Activated T-cell treated with anti-CD3 and anti-CD28 coated beads, Interleukin-2, amount 50 U/mL, for 4 hours (primary cell): ENCODE measurements at places on chromosomes 5 and 9. TPM values are rescaled to one million over a fixed set of nuclear protein-coding genes. Genes with fewer than 3 reads are reported as not detected.
A peak's percentile ranks its signal among the peaks of the same experiment; 100 is the strongest.

GRCh38 chr5:158514986-158515359 lies 584.7 kb downstream of the EBF1 start:
- no peak for DNase-seq

GRCh38 chr5:33205727-33206410 lies 234.9 kb upstream of the TARS1 start:
- no peak for DNase-seq

Gene NCS1
- total RNA-seq, result 24.1 TPM

DNA sequence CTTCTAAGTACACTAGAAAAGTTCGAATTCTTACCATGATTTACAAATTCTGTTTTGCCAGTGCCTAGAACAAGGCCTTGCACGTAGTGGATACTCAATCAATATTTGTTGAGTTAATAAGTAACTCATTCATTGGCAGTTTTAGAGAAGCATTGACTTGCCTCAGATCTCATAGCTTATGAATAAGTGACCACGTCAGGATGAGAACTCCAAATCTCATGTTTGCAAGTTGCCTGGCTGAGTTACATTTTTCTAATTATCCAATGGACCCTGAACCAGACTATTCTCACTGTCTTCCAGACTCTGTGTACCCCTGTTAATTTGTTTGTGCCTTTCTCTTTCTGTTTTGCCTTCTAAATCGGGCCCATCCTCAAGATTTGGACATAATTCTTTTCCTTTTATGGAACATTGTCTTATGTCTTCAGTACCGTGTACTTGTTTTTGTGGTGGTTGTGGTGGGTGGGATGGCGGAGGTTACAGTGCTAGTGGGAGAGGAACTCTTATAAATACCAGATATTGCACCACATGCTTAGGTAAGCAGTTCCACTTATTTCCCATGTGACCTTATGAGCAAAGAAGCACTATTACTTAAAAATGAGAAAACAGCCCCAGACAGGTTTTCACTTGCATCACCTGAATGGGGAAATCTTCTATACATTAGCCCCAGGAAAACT lies 96.3 kb downstream of the UNC13B start:
- DNase-seq, result no peak

GRCh38 chr5:151758141-151758429 lies 346 bp downstream of the ATOX1 start:
- no peak for DNase-seq

DNA sequence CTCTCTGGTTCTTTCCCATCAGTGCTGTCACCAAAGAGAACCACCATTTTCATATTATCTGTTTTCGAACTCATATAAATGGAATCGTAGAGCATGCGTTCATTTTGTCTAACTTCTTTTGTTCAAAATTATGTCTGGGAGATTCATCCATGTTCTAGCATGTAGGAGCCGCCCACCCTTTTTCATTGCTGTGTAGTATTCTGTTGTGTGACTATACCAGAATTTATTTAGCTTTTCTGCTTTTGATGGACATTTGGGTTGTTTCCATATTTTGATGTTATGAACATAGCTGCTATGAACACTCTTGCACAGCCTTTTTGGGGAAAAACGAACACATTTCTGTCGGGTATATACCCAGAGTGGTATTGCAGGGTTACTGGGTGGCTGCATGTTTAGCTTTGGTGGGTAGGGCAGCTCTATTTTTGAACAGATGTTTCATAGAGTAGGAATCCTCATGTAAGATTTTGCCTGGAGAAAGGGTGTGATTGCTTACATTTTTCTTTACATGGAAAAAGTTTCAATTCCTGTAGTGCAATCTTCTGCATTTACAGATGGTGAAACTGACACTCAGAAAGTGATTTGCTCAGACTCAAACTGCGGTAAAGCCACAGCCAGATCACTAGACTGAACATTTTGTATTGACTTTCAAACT lies 100.2 kb upstream of the IL12B start:
- no peak for DNase-seq

Gene GPR150
- total RNA-seq, result 0.53 TPM

DNA sequence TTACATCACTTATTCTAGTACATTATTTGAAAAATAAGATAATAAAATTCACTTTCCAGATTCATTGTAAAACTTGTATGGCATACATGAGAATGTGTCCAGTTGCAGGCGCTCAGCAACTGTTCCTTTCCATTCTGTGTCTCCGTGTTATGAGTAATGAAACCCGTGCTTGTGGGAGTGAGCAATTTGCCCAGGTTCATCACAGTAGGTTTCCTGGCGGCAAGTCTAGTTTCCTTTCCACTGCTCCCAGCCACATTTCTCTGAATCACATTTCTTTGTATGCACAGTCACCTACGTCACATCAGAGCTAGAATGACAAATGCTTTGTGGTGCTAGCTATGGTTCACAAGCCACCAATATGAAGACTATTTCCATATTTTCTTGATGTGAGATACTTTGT lies 39.9 kb downstream of the MOCS2 start:
- DNase-seq, result peak; percentile 5

DNA sequence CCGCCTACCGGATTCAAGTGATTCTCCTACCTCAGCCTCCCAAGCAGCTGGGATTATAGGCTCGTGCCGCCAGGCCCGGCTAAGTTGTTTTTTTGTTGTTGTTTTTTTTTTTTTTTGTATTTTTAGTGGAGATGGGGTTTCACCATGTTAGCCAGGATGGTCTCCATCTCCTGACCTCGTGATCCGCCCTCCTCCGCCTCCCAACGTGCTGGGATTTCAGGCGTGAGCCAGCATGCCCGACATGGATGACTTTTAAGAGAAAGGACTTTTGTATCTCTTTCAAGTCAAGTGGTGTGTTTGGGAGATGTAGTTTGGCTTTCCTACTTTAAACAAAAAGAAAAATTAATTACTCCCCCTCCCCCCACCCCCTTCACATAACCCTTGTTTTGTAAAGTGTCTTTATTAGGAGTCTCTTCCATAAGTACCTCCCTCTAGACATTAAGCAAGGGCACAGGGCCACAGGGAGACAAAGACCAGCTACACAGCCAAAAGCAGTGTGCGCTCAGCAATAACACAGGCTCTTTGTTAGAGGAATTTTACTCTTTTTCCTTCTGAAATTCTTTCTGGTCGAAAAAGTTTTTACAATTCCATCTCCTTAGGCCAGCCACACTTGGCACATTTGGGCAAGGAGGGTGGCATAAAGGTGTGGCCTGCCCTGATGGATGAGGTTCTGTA lies 31.2 kb downstream of the JAKMIP2 start:
- DNase-seq, result no peak

DNA sequence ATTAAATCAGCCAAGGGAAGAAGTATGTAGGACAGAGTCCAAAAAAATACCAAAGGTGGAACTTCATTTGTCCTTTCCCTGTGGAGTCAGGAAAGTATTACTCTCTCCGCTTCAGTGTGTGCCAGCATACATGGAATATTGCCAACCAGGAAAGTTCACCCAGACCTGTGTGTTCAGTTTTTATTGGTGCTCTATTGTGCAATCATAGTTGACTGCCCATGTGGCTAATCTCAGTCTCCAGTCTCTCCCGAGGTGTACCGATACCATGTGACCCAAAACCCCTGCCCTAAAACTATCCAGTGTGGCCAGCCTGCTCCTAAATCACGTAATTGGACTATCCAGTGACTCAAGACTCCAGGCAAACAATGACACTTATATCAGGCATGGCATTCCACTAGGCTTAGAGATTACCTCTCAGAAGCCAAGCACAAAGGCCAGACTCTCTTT lies 38.8 kb downstream of the NFX1 start:
- DNase-seq, result no peak

Gene FAM78A
- total RNA-seq, result 31.3 TPM

- no peak for DNase-seq
Measured at GRCh38 chr5:84130006-84130580, 254.6 kb downstream of the EDIL3 start.

Gene HMHB1
- total RNA-seq, result not detected
